Stimulated activated CD4-positive, alpha-beta T cell treated with anti-CD3 and anti-CD28 coated beads, TNF-alpha, amount 100 ng/mL, for 48 hours (primary cell): ENCODE measurements at places on chromosomes 5 and 9.

- DNase-seq: no peak
These were observed 219.1 kb downstream of the C9orf50 start for GRCh38 chr9:129401623-129402370.

DNA sequence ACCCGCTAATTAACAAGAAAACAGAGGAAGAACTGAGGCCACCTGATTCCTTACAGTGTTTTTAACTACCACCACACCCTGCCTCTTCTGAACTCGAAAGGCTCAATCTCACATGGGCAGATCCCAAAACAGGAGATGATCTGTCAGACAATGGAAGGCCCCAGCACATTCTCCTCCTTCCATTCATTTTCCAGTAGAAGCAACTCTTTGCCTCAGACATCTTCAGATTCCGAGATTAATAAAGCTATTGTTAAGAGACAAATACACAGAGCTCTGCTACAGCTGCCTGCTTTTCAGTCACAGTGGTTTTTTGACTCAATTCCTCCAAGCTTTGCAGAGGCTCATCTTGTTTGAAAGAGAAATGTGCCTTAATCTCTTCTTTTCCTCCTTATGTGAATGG, 127.2 kb upstream of the ADAMTSL1 start:
- DNase-seq: no peak

DNA sequence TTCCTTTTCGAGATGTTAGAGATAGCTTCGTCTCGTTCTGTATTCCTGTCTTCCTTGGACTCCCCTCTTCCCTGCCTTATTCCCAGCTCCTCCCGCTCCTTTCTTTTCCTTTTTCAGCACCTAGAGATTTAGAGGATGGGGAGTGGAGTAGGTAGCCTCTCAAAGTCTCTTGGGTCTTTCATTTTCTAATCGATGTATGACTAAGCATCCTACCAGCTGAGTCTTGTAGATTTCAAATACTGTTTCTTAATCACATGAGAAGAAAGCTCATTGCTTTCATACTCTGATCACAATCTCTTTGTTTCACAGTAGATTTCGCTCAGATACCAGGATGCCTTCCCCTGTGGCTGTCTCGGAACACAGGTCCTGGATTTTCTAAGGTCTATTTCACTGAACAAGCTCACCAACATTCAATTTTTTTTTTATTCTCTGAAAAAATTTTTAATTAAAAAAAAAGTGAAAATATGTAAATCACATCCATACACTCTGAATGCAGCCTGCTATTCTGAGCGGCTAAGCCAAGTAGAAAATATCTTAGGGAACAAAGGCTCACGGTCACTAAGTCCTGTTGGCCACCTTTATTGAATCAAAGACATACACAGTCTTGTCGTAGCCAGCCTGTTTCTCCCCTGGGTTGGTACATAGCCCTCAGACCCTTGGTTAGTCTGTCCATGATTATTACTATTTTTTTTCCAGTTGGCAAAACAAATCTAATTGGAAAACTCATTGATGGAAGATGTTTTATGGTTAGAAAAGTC, 413.8 kb downstream of the KDM4C start:
- DNase-seq: no peak

- no peak for DNase-seq
These were observed 41.3 kb upstream of the ROPN1L start for GRCh38 chr5:10400411-10400810.

GRCh38 chr5:102959055-102959454, 160.9 kb downstream of the GIN1 start:
- DNase-seq: no peak

GRCh38 chr9:98740226-98740881, 31.6 kb upstream of the GABBR2 start:
- no peak for DNase-seq

- DNase-seq: peak; percentile 35
These were observed 523 bp downstream of the MAML1 start for GRCh38 chr5:179732918-179733771.

DNA sequence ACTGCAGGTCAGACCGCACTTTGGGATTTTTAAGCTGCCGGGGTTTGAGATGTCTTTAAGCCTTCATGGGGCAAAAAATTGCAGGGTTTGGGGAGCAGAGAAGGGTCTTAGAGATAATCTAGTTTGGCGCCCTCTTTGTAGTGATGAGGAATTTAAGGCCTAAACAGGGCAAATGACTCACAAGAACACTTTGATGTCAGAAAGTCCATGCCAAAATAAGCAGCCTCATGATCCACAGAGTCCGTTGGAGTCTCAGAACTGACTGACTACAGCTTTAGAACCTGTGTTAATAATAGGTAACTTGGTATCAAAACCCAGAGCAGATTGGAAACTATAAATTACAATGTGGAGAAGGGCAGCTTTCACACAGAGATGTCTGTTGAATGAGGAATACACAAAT, 35.9 kb upstream of the PTGS1 start:
- DNase-seq: no peak

GRCh38 chr5:111869681-111870080, 112.7 kb upstream of the NREP start:
- no peak for DNase-seq

DNA sequence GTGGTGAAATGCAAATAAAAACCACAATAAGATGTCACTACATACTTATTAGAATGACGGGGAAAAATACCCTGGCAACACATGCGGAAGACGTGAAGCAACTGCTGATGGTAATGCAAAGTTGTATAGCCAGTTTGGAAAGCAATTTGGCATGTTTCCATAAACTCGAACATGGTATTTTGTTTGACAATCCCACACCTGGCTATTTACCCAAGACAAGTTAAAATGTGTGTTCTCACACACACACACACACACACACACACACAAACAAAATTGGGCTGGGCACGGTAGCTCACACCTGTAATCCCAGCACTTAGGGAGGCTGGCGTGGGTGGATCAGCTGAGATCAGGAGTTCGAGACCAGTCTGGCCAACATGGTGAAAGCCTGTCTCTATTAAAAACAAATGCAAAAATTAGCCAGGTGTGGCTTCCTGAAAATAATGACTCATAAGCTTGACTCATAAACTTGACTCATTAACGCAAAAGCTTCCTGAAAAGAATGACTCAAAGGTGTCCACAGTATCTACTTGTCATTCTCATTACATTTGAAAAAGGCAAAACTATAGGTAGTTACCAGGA, 456.5 kb downstream of the CDH18 start:
- DNase-seq: no peak

DNA sequence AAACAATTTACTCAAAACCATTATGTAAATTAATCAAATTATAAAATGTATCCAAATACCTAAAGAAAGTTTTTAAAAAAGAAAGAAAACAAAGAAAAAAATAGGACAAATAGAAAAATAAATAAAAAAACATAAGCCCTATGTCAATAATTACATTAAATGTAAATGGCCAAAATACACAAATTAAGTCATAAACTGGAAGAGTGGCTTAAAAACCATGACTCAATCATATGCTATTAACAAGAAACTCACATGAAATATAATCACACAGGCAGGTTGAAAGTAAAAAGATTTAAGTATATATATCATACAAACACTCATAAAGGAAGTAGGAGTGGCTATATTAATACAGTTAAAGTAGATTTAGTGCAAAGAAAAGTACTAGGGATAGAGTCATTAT, 95.3 kb downstream of the PRELID2 start:
- DNase-seq: no peak

DNA sequence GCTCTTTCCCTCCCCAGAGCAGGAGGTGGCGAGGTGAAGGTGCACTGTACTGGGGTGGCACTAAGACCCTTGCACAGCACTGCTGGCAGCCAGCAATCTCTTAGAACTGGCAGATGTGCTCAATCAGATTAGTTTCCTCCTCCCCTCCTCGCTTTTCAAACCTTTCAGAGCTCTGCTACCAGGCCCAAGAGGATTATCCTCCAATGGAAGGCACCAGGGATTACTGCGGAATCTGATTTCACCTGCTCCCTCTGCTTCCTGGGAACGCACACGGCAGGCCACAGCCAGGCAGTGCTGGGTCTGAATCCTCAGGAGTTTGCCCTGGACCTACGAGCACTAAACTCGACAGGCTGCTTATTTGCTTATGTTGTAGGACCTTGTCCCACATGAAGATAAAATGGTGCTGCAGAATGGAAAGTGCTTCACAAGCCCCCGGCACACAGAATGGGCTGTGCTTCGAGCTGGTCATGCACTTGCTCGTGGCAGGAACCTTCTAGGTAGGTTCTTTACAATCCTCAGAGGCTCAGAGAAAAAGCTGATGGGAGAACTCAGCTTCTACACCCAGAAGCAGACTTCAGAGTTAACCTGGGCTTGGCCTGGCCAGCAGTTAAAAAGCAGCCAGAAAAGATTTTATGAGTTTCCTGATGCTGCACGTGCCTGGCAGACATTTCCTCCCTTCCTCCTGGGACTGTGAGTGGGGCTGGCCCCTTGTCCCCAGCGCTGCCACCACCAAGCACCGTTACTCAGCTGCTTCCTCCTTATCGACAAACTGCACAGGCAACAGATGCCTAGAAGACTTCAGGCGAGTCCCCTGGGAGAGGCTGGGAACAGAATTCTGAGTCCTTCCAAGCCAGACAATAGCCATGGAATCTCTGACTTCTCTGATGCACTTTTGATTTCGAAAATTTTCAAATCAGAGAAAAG, 33.1 kb downstream of the FABP6 start:
- DNase-seq: no peak

DNA sequence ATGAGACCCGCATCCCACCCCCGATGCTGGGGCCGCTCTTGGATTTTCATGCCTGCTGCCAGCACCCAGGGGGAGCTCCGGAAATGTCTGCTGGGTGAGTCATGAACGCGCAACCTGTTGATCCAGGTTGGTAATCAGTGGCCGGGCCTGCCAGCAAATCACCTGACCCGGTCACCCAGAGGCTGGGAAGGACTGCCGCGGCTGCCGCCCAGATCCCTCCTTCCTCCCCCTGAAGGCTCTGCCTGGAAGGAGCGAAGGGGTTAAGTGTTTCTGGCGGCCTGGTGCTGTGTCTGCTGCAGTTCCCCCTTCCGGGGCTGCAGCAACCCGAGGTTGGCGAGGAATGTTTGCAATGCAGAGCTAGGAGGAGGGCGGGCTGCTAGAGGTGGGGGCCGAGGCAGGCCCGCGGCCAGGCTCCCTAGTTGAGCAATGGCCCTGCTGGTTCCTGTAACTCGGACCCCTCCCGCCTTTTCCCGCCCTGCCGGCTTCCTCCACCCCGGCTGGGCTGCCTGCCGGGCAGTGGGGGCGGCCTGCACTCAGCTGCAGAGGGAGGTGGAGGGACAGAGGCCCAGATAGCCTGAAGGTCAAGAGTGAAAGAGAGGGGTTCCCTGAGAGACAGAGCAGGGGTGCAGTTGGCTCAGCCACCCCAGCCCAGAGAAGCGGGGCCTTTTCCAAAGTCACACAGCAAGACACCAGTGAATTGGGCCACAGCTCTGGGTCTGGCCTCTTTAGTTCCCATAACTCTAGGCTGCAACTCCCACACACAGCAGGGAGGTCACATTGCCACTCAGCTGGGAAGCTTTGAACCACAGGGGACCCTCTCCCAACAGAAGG, 156.3 kb upstream of the IER5L start:
- DNase-seq: no peak

GRCh38 chr9:116791326-116791725, 104.2 kb downstream of the TRIM32 start:
- no peak for DNase-seq

DNA sequence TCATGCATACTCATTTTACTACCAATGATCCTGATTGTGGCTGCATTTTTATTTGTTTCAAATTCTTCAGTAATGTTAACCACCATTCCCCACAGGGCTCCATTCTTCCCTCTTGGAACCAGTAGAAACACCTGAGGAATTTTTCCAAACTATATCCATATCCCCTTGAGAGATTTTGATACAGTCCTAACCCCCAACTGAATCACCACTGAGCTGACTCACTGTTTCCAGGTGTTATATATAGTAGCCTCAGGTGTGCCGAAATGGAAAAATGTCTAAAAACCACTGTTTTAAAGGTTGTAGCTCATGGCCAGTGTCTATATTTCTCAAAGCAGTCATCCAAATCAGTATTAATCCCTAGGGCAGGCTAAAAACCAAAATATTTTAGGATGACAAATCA, 85.2 kb downstream of the MRPS27 start:
- DNase-seq: no peak

GRCh38 chr9:3664044-3664443, 138.2 kb upstream of the RFX3 start:
- DNase-seq: no peak

DNA sequence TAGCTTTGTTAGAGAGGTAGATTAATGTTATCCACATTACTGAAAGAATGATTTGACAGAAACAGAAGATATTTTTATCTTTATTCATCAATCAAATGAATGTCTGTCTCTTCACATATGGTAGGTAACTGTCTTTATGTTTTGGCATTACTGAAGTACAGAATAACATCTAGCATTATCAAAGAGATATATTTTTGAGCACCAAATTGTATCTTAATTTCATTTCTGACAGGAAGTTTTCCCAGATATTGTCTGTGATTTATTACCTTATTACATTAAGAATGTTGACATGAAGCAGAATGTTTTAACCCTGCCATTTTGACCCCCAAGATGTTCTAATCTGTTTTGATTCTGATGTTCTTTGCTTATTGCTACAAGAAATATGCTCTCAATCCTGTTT, 20.3 kb downstream of the CNTRL start:
- DNase-seq: no peak

DNA sequence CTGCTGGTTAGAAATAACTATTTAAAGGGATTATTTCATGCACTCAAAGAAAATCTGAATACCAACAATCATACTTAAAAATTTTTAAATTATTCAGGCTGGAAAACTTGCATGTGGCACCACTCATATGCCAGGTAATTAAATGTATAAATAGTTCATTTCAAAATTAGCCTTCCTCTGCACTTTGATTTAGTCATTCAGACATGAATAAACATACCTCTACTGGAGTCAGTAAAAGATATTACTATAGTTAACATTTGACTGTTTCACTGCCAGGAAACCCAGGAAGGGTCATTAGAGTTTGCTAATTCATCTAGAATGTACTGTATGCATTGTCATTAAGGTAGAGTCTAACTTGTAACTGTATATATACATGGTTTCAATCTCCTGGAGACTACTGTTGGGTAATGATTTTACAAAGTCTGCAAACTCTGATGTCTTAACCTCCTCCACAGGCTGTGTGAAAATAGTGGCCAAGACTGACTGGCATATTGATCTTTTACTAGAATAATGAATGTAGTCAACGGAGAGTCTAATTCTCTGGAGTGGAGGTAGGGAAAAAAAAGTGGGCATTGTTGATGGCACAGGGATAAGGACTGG, 43.7 kb downstream of the TEX10 start:
- no peak for DNase-seq

GRCh38 chr5:60101573-60101972, 208.0 kb upstream of the PDE4D start:
- DNase-seq: no peak
